NCI-H774 (cell line): ENCODE measurements at places on chromosomes 6 and 20.
A peak's percentile ranks its signal among the peaks of the same experiment; 100 is the strongest.

DNA sequence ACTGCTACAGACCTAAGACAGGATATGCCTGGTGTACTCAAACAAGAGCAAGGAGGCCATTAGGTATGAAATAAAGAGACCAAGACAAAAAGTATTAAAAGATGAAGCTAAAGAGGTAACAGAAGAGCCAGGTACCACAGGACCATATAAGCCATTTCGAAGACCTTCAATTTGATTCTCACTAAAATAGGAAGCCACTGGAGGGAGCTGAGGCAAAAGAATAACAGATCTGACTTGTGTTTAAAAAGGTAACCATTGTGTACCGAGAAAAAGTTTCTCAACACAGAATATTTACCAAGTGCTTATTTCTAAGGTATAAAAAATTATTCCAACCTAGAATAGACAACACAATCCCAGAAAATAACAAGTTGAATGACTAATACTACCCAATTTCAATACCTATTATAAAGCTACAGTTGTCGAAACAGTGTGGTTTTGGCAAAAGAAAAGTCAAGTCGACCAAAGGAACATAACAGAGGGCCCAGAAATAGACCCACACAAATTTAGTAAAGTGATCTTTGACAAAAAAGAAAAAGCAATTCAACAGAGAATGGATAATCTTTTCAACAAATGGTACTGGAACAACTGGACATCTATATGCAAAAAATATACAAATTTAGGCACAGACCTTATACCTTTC is 125.3 kb upstream of the DST start:
- no peak for DNase-seq

- DNase-seq, result no peak
Observed at GRCh38 chr6:124888581-124889371, 73.5 kb upstream of the RNF217 start.

DNA sequence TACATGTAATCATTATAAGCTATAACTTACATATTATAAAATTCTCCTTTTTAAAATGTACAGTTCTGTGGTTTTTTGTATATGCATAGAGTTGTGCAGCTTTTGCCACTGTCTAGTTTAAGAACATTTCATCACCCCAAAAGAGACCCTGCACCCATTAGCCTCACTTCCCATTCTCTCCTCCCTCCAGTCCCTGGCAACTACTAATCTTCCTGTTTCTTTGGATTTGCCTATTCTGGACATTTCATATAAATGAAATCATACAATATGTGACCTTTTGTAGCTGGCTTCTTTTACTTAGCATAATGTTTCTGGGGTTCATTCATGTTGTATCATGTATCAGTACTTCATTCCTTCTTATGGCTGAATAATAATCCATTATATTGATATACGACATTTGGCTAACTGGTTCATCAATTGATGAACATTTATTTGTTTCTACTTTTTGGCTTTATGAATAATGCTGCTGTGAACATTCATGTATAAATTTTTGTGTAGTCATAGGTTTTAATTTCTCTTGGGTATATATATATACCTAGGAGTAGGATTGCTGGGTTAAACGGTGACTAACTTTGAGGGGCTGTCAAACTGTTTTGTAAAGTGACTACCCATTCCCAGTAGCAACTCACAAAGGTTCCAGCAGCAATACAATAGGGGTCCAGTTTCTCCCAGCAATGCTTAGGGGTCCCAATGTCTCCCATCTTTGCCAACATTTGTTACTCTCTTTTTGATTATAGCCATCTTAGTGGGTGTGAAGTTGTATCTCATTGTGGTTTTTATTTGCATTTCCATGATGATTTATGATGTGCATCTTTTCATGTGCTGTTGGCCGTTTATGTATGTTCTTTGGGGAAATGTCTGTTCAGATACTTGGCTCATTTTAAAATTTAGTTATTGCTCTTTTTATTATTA is 10.7 kb downstream of the PTPRA start:
- no peak for DNase-seq

DNA sequence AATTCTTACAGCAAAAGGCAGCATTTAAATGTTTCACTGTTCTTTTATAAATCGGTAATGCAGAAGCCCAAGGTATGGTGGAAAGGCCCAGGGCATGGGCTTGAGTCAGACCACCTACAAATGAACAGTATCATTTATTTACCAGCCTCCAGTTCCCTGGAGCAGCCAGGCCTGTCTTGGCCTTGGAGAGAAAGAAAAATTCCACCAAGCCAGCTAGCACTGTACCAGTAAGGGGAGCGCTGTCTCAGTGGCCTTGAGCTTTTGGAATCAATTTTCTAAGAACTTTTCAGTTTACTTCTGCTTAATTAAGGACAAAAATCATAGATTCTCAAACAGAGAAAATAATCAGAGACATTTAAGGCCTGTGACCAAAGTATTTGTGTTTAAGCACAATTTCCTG is 12.3 kb downstream of the NAPB start:
- no peak for DNase-seq

DNA sequence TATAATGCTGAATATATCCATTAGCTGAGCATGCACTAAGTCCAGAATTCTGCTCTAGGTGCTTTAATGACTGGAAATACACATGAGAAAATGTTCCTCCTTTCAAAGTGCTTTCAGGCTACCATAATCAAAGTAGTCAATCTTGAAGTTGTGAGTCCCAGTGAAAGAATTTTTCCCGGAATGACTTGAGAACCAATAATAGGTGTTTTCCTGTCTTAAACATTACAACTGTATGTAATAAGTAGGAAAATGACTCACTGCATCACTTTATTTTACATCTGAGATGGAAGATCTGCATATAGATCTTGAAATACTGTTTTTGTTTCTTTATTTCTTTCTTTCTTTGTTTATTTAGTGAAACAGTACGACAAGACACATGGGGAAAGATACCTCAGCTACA is 437.4 kb upstream of the JAG1 start:
- no peak for DNase-seq

DNA sequence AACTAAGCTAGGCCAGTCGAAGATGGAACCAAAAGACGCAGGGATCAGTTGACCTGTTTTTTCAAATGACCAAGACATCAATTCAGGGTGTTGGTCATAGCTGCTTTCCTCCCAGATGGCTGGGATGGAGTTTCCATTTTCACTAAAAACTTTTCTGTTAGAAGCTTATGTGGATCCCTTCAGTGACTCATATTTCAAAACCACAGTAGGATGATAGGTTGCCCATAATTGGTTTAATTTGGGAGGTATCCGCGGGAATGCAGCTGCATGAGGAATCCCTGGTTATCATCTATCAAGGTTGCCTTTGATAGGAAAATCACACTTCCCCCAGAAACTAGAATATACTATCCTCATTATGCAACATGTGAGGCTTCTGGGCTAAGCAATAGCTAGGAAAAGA is 150.9 kb upstream of the MLIP start:
- no peak for DNase-seq

- no peak for DNase-seq
Observed at GRCh38 chr6:53070806-53071205, 5.6 kb downstream of the FBXO9 start.

GRCh38 chr20:17641993-17642392 is 40.0 kb downstream of the RRBP1 start:
- no peak for DNase-seq

DNA sequence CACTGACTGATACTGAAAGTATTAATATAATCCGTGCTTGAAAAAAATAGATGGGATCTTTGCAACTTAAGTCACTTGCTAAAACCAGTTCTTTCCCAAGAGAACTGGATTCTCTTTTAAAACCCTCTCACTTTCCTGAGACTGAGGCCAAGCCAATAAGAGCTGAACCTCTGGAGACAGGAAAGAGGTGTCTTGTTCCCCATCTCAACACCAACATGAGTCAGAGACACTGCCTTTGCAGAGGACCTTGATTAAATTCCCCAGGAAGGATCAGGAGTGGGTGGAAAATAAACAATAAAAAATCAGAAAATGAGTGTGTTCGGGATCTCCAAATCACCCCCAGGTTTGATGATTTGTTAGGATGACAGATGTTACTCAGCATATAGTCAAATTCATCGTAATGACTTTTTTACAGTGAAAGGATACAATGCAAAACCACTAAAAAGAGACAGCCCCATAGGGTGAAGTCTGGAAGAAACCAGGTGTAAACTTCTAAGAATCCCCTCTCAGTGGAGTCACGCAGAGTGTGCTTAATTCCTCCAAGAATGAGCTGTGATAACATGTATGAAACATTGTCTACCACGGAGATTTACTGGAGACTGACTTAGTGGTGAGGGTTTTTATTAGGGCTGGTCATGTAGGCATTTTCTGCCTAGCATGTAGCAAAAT is 122.8 kb upstream of the BEND3 start:
- DNase-seq, result no peak

DNA sequence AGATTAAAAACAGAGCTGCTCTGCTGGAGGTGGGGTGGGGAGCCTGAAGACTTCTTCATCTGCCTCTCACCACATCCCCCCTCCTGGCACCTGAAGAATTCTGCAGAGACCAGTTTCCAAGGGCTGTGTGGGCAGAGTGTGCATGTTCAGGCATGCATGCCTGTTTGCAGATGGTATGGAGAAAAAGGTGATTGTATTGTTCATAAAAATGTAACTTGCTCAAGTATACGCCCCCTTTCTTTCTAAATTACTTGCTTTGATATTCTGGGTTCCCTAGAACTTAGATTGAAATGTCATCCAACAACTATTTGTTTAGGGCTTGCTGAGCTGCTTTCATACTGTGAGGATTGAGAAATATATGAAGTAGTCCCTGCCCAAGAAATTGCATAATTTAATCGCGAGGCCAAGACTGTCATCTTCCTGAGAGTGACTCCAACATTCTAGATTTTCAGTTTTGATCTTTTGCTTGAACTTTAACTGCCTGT is 83.6 kb downstream of the LCA5 start:
- DNase-seq, result no peak

DNA sequence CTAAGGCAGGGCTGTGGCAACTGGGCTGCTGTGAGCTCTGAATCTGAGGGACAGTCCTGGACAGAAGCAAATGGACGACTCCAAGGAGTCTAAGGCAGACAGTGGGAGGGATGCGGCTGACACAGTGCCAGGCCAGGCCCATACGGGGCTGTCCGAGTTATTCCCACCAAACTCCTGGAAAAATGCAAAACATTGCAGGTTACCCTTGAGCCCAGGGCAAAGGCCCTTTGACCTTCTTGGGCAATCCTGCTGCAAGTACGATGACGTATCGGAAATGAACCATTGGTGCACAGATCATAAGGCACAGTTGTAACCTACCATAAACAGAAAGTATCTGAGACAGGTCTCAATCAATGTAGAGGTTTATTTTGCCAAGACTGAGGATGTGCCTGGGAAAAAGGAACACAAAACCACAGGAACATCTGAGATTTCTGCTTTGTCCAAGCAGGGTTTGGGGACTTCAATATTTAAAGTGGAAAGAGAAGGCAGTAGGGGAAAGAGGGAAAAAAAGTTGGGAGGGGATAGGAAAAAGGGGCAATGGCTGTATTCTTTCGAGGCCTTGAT is 118.9 kb downstream of the DACT2 start:
- DNase-seq, result no peak

GRCh38 chr20:7207186-7207798 is 439.8 kb downstream of the BMP2 start:
- no peak for DNase-seq

GRCh38 chr6:165766457-165766856 is 103.4 kb upstream of the PDE10A start:
- no peak for DNase-seq

GRCh38 chr20:34915749-34916455 is 39.5 kb downstream of the ACSS2 start:
- DNase-seq, result no peak

- no peak for DNase-seq
Observed at GRCh38 chr6:49826743-49827406, 39.5 kb downstream of the CRISP1 start.

DNA sequence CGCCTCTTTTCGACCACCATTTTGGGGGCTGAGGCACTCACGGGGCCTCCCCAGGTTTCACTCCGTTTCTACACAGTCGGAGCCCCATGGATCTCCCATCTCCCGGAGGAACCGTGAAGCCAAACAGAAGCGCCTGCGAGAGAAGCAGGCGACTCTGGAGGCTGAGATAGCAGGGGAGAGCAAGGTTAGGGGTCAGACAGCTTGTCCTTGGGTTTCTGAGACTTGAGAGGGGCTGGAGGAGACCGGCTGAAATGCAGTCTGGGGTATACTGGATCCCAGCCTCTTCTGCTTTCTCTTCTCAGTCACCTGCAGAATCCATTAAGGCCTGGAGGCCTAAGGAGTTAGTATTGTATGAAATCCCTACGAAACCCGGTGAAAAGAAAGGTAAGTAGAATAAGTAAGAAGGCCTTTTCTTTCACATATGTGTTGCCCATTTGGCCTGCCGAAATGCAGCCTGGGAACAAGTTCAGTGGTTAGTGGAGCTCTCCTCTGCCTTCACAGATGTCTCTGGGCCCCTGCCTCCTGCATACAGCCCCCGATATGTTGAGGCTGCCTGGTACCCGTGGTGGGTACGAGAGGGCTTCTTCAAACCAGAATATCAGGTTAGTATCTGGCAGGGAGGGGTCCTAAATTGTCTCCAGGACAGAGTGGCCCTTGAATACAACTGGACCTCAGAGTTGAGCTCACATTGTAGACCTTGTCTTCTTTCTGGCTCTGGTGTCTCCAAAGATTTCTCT is 984 bp downstream of the VARS2 start:
- no peak for DNase-seq

DNA sequence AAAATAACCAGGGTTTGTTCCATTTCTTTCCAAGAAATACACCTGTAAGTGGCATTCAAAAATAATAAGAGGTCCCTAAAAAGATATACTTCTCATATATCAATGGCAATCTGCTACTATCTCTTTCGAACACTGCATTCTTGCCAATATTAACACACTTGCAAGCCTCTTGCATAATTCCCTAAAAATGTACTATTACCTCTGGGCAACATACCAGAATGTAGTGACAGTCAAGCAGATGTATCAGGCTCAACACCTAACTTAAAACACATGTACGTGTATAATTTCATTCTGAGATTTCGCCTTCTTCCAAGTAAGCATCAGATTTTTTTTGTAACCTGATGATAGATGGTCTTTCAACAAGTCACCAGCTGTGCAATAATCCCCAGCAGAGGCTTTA is 3.4 kb downstream of the CBLN4 start:
- DNase-seq, result no peak

GRCh38 chr20:52039790-52040189 is 151.8 kb downstream of the ZFP64 start:
- DNase-seq, result no peak

DNA sequence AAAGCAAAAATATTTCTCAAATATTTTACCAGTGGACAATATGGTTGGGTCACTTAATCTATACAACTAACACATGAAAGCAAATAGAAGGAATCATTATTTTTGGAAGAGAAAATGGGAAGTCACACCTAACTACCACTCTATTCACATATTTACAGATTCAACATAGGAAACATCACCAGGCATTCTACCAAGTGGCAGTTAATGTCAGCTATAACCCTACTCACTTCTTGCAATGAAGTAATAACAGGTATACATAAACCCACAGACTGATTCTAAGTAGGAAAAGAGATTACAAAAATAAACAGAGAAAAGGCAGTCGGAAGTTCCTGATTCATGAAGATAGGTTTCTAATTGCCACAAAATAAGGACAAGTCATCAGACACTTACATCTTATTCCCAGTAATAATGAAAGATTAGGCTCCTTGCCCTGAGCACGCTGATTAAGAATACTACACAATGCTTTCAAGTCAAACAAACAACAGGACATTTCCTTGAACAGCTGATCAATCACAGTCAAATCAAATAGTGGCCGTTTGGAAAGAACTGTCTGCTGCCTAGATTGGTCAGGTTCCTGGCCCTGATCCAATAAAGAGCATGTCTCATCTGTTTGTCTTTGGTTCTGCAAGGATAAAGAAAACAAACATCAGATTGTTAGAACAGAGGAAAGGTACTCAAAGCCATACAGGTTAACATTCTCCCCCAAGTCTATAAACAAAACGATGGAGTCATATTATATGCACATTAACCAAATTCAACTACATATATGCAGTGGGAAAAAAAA is 79.2 kb upstream of the PLN start:
- peak; percentile 95 for DNase-seq
